ENCODE measurements at places on chromosomes 5 and 9.

DNA sequence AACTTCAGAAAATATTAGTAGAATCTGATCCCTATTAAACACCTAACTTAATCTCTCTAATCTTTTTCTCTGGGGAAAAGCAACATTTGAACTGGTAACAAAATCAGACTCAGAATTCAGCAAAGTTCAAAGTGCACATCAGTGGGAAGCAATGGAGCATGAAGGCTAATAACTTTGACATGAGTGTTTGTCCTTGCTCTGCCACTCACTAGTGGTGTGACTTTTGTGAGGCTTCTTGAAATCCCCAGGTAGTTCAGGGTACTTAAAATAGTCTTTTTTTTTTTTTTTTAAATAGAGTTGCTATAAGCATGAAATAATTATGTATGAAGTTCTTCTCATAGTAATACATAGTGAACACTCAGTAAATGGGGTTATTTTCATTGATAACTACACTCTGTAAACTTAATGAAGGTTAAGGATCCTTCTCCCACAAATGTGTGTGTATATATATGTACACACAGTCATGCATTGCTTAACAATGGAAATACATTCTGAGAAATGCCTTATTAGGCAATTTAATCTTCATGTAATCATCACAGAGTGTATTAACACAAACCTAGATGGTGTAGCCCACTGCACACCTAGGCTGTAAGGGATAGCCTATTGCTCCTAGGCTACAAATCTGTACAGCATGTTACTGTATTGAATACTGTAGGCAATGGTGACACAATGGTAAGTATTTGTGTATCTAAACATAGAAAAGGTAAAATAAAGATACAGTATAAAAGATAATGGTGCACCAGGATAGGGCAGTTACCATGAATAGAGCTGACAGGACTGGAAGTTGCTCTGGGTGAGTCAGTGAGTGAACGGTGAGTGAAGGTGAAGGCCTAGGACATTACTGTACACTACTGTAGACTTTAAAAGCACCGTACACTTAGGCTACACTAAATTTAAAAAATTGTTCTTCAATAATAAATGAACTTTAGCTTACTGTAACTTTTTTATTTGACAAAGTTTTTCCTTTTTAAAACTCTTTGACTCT is 73.3 kb upstream of the HMHB1 start:
- H3K36me3 ChIP-seq = no peaks in the 10 kb centered on the region
- DNase-seq = no peak
- H3K4me3 ChIP-seq = no peak overlapping the region

GRCh38 chr5:89313804-89314588 is 431.0 kb upstream of the MEF2C start:
- H3K27ac ChIP-seq = peak overlapping the region; percentile 61
- peaks cover 33% of the 10 kb centered on the region for H3K4me1 ChIP-seq
- no peaks in the 10 kb centered on the region for H3K27me3 ChIP-seq
- H3K36me3 ChIP-seq = no peaks in the 10 kb centered on the region
- DNase-seq = peak; percentile 90
- no peak overlapping the region for H3K4me3 ChIP-seq

DNA sequence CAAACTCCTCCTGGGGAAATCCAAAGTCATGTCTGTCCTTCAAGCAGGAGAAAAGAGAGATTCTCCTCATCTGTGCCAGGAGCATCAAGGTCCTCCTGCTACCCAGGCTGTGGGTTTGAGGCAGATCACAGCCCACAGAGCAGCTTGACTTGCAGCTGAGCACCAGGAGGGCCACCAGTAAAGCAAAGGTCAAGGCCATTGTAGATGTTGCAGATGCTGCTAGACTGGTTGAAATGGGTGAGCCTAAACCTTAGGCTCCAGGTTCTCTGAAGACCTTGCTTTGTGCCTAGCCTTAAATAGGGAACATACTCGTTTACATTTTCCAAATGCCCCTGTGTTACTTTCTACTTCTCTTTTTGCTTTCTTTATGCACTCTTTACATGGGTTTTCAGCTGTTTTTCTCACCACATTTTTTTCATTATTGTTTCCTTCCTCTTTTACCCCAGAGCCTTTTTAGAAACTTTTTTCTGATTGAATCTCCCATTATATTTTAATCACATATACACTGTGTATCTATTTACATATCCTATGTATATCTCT is at the start of gene IFNA2:
Gene IFNA2, minus strand, starts transcription at position 268 of the 540 bp plus-strand sequence. Its CDS starts 69 bp downstream, at position 199.
- no peak within 1 kb of the TSS for H3K4me3 ChIP-seq
- no peak within 1 kb of the TSS for H3K27ac ChIP-seq
- H3K36me3 ChIP-seq = no peaks in the 10 kb centered on the region
- H3K4me1 ChIP-seq = no peaks in the 10 kb centered on the region

DNA sequence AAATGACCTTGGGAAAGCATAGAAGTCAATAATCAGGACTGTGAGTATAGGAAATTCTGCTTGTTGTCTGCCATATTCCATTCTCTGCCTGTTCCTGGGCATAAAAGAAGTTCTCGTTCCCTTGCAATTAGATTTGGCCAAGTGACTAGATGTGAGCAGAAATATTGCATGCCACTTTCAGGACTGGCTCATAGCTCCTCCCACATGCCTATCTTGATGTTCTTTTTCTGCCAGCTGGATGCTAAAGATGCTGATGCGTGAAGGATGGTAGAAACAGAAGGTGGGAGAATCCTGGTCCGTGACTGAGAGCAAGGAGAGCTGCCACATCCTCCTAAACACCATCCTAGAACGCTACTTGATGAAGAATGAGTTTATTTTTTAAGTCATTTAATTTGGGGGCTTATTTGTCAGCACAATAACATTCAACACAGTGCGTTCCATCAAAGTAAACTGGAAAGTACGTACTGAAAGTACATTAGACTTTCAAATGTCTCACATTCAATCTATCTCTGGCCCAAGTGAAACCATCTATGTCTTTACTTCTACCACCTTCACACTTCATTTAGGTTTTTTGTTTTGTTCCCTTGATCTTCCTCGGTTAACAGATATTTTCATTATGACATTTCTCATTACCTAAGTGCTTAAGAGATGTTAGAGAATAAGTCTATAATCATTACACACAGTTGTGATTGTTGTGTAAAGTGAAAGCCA is 648.5 kb downstream of the RAB3C start:
- no peaks in the 10 kb centered on the region for H3K36me3 ChIP-seq
- H3K27ac ChIP-seq = no peak overlapping the region
- H3K4me1 ChIP-seq = no peaks in the 10 kb centered on the region

GRCh38 chr5:106331415-106331814 is 1339.3 kb downstream of the EFNA5 start:
- peak; percentile 69 for DNase-seq
- H3K27me3 ChIP-seq = peaks cover 37% of the 10 kb centered on the region
- H3K4me1 ChIP-seq = peaks cover 3% of the 10 kb centered on the region
- H3K4me3 ChIP-seq = no peak overlapping the region
- no peak overlapping the region for H3K27ac ChIP-seq

DNA sequence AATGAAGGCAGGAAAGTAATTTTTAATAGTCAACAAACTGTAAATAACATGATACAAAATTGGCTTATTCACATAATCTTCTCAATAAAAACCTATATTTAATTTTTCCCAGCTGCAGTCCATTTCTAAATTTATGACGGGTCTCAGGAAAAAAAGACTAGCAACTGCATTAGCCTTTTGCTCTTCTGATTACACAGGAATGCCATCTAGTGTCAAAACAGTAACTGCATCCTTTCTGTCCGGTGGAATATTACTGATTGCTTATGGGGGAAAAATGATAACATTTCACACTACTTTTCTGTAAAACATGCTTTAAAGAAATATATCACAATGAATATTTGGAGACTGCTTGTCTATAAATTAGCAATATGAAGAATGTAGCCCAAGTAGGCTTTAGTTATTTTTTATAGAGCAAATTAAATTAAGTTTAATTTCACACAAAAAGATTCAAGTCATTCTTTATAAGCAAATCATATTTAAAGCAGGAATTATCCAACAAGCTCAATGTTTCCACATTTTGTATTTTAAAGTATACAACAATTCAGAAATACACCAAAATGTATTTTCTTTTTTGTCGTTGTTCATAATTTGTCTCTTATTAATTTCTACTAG is 534.7 kb downstream of the CDH10 start:
- DNase-seq = peak; percentile 61
- no peak overlapping the region for H3K27ac ChIP-seq
- H3K4me3 ChIP-seq = no peak overlapping the region
- H3K27me3 ChIP-seq = no peaks in the 10 kb centered on the region
- no peaks in the 10 kb centered on the region for H3K36me3 ChIP-seq
- H3K4me1 ChIP-seq = 0 out of 2 replicates have a peak, but pooled peaks cover 5% of the 10 kb centered on the region

- H3K4me1 ChIP-seq = no peaks in the 10 kb centered on the region
- no peak overlapping the region for H3K4me3 ChIP-seq
- no peak overlapping the region for H3K27ac ChIP-seq
These were observed 71.6 kb downstream of the PKD2L2 start for GRCh38 chr5:137960819-137961218.

- no peak overlapping the region for H3K27ac ChIP-seq
- H3K4me1 ChIP-seq = no peaks in the 10 kb centered on the region
- no peaks in the 10 kb centered on the region for H3K36me3 ChIP-seq
- peak; percentile 14 for DNase-seq
- H3K27me3 ChIP-seq = no peaks in the 10 kb centered on the region
These were observed 84.5 kb upstream of the CER1 start for GRCh38 chr9:14806941-14807520.

DNA sequence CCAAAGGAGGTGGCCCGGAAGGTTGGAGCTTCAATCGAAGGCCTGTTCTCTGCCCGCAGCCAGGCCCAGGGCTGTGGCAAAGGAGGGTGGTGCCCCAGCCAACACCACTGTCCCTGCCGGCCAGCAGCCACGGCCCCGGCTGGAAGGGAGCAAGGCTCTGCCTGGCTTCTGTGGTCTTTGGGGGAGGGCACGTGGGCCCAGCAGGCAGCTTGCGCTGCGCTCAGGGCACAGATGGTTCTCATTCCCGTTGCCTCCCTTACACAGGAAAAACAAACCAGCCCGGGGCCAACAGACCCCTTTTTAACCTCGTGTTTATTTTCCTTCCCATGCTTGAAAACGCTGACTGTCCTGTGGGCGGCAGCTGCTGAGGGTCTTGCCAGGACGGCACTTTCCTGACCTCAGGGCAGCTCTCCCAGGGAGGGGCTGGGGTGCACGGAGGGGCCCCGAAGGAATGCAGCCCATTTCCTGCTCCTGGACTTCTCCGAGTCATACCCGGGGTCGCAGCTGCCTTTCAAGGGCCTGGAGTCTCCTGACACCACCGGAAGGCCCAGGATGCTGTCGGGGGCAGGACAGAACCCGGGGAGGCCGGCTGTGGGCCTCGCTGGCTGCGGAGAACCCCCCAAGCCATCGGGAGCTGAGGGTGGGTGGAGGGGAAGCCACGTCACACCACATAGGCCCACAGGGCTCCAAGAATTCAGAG is 1.1 kb upstream of the GPSM1 start:
- H3K27me3 ChIP-seq = no peaks in the 10 kb centered on the region
- no peaks in the 10 kb centered on the region for H3K36me3 ChIP-seq
- H3K4me1 ChIP-seq = peaks cover 18% of the 10 kb centered on the region

DNA sequence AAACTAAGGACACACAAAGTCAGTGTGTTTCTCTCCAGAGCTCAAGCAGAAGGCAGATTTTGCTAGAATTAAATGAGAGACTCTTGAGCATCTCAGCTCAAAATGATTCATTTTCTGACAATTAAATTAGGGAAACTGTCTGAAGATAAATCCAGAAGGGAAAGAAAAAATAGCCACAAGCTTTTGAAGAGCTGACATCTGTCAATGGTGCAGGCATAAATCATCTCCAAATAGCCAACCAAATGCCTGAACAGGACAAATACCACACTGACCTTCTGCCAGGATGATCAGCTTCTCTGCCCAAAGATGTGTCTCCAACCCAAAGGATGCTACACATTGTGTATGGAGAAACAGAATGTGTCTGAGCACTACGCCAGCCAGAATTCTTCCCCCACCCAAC is 199.3 kb downstream of the CTNND2 start:
- H3K36me3 ChIP-seq = no peaks in the 10 kb centered on the region
- H3K27ac ChIP-seq = no peak overlapping the region
- H3K27me3 ChIP-seq = no peaks in the 10 kb centered on the region
- H3K4me1 ChIP-seq = no peaks in the 10 kb centered on the region

DNA sequence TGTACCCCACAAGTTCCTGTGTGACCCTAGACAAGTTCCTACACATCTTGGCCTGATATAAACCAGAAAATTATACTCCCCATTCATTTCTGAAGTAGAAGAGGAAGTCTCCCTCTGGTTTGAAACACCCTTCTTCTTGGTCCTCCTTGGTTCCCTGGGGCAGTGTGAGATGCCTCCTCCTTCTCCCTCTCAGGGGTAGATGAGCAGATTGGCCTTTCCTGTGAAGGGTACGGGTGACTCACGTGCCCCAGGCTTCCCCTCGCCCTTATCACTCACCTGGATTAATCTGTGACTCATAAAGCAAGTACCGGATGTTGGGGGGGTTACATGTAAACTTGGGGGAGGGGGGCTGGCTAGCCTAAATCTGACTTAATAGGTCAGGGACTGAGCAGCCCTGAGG is 11.1 kb upstream of the AQP3 start:
- H3K27me3 ChIP-seq = no peaks in the 10 kb centered on the region
- no peak overlapping the region for H3K27ac ChIP-seq
- peaks cover 13% of the 10 kb centered on the region for H3K36me3 ChIP-seq
- no peak for DNase-seq

DNA sequence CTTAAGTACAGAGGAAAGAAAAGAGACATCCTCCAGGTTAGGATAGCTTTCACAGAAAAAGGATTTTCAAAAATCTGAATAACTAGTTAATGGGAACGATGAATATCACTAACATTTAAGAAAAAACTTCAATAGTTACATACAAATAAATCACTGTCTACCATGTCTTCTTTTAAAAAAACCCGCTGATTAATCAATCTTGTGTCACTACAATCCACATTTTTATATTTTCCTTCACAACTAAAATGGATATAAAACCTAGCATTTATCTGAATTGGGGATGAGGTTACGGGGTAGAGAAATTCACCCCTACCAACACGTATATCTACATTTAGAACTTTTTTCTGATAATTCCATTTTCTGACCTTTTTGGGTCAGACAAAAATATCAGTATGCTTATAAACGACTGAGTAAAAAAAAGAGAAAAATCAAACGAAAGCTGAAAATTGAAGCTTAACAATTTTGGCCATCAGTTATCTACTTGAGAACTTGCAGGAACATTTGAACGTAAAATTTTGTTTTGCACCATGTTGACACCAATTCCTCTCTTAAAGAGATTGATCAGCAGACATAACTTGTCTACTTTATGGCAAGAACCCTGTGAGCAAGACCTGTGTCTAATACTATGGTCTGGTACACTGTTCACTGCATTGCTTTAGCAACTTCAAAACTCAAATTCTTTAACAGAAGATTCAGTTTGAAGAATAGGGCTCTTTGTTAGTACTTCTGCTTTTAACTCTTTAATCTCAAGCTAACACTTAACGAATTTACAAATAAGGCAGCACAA is 4.8 kb downstream of the NR3C1 start:
- H3K27ac ChIP-seq = peak overlapping the region; percentile 98
- H3K36me3 ChIP-seq = peaks cover 25% of the 10 kb centered on the region
- peak; percentile 54 for DNase-seq
- H3K27me3 ChIP-seq = no peaks in the 10 kb centered on the region
- H3K4me3 ChIP-seq = peak overlapping the region; percentile 99

GRCh38 chr5:149671544-149671943 is 58.6 kb upstream of the PPARGC1B start:
- no peak overlapping the region for H3K27ac ChIP-seq
- no peaks in the 10 kb centered on the region for H3K36me3 ChIP-seq
- 0 out of 2 replicates have a peak, but pooled peaks cover 15% of the 10 kb centered on the region for H3K27me3 ChIP-seq
- no peak overlapping the region for H3K4me3 ChIP-seq
- H3K4me1 ChIP-seq = no peaks in the 10 kb centered on the region

- H3K4me1 ChIP-seq = no peaks in the 10 kb centered on the region
- peaks cover 50% of the 10 kb centered on the region for H3K27me3 ChIP-seq
- DNase-seq = no peak
- H3K36me3 ChIP-seq = no peaks in the 10 kb centered on the region
- no peak overlapping the region for H3K27ac ChIP-seq
These were observed 935 bp upstream of the MSX2 start for GRCh38 chr5:174723315-174723978.

- no peak overlapping the region for H3K4me3 ChIP-seq
- no peak for DNase-seq
- no peaks in the 10 kb centered on the region for H3K27me3 ChIP-seq
- no peaks in the 10 kb centered on the region for H3K4me1 ChIP-seq
- H3K36me3 ChIP-seq = no peaks in the 10 kb centered on the region
These were observed 70.6 kb upstream of the S1PR3 start for GRCh38 chr9:88920645-88921044.

Data from GM23248 (cell line).